ENCODE measurements at places on chromosomes 6 and 20.

GRCh38 chr6:162854734-162855191 lies 127.0 kb downstream of the PACRG start:
- no peak for DNase-seq

DNA sequence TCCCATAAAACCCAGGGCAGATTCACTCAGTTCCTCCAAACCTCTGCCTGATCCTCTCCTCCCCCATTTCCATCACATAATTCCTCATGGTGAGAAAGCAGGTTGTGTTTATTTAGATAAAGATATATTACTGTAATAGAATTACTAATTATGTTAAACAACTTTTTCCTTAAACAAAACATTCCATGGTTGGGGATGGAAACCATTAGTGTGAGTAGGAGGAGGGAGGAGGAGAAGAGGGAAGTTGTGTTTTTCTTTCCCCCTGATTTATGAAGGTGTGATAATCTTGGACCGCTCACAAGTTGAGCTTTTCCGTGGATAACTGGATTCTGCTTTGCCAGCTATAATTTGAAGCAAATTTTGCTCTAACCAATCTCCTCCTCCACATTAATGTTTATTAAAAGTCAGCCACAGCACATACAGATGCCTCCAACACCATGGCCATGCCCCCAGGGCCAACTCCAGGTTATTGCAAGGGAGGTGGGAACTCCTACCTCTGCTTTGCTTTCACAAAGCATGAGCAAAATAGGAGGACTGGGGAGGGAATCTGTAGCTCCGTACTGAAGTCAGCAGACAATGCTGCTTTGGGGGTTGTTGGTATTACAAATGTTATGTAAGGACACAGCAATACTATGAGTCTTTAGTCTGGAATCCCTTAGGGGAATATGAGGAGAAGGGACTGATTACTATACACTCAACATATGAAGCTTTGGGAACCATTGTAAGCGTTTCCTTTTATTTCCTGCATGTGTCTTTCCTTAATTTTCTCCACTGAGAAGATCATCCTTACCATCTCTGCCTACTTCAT lies 542.0 kb downstream of the DHX35 start:
- DNase-seq: no peak

- no peak for DNase-seq
These were observed 46.2 kb downstream of the SNRNP48 start for GRCh38 chr6:7636151-7636550.

- no peak for DNase-seq
These were observed 45.1 kb downstream of the PTK7 start for GRCh38 chr6:43120944-43121913.

- no peak for DNase-seq
These were observed 68.3 kb downstream of the PKHD1 start for GRCh38 chr6:52019092-52019491.

- DNase-seq: no peak
These were observed 34.8 kb upstream of the TFB1M start for GRCh38 chr6:155349129-155349528.

GRCh38 chr6:134936931-134937330 lies 13.0 kb downstream of the ALDH8A1 start:
- DNase-seq: no peak

- no peak for DNase-seq
These were observed 13.9 kb downstream of the CEP43 start for GRCh38 chr6:167013067-167013466.

GRCh38 chr6:74170118-74170517 lies 474.1 kb downstream of the CD109 start:
- no peak for DNase-seq

- no peak for DNase-seq
These were observed 232.8 kb downstream of the MYLK4 start for GRCh38 chr6:2517855-2518473.

GRCh38 chr6:64685401-64685800 lies 1021.6 kb downstream of the EYS start:
- no peak for DNase-seq

- DNase-seq: no peak
These were observed 52.2 kb upstream of the FAM83C start for GRCh38 chr20:35344354-35344837.

GRCh38 chr6:134138226-134138975 lies 86.0 kb upstream of the SLC2A12 start:
- DNase-seq: no peak

GRCh38 chr6:144268794-144269349 lies 16.3 kb upstream of the UTRN start:
- no peak for DNase-seq

- no peak for DNase-seq
These were observed 1004.9 kb upstream of the ADGRB3 start for GRCh38 chr6:67630146-67630545.

DNA sequence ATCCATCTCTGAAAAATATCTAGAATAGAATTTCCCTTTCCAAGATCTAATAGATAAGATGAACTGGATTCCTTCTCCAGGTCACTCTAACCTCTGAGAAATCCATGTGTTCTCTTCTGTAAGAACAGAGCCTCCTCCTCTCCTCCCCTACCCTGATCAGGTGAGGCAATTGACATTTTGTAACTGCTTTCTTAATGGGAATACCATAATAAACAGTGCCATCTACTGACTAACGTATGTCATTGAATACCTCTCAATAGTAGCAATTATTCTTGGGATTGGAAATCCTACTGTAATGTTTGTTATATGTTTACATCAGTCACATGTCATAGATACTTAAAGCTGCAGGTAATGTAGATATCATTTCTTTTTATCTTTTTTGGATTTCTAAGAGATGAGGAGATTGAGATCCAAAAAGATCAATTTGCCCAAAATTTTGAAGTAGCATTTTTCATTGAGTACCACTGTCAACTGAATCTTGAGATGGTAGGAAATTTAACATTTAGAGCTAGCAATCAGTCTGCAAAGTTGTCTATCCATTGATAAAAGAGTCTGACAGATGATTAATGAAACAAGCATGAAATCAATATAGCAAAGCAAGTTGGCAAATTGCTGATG lies 365.8 kb upstream of the HSF2 start:
- DNase-seq: no peak

DNA sequence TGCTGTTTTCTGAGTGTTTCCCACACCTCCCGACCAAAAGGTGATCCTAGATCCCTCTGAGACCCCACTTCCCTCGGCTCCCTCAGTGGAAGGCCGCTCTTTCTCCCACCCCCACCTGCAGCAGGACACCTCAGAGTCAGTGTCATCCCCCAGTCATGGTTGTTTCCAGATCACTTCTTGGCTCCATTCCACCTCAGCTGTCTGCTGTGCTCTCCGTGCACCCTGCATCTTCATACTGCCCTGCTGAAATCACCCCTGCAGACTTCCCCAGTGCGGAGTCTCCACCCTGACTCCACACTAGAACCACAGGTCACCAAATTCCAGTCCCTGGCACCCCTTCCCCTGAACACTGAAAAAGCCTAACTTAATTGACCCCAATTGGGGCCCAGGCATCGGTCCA lies 255.1 kb upstream of the CDYL start:
- no peak for DNase-seq

- DNase-seq: no peak
These were observed 55.2 kb upstream of the RREB1 start for GRCh38 chr6:7052443-7053011.

DNA sequence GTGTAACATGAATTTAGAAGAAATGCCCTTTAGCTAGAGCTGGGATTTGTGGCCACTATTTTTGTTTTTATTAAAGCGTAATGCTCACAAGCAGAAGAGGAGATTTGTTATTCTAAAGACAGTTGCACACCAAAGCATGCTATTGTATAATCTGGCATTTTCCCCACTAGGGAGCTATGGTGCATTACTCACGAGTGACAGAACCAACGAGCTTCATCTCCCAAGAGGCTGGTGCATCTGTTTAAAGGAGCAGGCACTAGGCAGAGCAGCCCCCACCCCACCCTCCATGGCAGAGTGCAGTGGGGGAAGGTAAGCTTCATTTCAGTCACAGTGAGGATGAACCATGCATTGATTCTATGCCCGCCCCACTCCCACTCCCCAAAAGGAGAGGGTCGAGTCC lies 287.3 kb upstream of the TSHZ2 start:
- DNase-seq: no peak

- DNase-seq: no peak
These were observed 31.0 kb upstream of the KCNB1 start for GRCh38 chr20:49513517-49513916.

DNA sequence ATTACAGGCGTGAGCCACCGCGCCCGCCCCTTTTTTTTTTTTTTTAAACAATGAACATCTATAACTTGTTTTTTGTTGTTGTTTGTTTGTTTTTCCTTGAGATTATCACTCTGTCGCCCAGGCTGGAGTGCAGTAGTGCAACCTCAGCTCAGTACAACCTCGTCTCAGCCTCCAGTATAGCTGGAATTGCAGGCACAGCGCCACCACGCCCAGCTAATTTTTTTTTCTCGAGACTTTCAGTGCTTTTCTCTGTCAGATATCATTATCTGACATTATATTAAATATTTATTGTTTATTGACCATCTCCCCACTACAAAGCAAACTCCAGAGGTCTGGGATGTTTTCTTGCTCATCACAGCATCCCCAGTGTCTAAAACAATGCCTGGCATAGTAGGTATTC lies 2.3 kb upstream of the DLK2 start:
- DNase-seq: no peak

DNA sequence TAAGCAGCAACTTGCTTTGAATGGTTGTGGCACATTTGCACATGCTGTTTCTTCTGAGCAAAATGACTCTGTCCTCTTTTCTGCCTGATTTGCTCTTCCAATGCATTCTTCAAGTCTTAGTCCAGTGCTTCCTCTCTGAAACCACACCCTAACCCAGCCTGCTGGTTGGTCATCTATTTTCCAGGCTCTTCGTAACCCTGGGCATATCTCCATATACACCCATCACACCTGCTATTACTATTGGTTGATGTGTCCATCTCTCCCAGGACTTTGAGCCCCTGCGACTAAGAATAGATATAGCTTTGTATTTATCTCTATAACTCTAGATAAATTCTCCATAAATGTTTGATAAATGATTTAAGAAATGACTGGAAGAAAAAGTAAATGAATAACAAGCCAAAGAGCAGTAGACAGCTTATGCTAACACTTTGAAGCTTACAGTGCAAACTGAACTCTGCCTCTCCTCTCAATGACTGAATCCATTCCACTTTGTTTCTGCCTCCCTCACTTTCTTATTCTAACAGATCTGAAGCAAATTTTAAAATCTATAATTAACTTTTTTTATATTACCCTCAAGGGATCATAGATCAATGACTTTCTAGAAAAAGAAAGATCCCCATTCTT lies 59.7 kb upstream of the NT5E start:
- DNase-seq: no peak

GRCh38 chr6:84273048-84273809 lies 45.8 kb upstream of the CEP162 start:
- no peak for DNase-seq

GRCh38 chr20:2637246-2637645 lies 15.2 kb upstream of the NOP56 start:
- no peak for DNase-seq

- DNase-seq: no peak
These were observed 89.7 kb downstream of the PREP start for GRCh38 chr6:105313211-105313610.
